Glomerular endothelial cell (primary cell): ENCODE measurements at places on chromosomes 3 and 15. TPM values are rescaled to one million over a fixed set of nuclear protein-coding genes. Genes with fewer than 3 reads are reported as not detected.

DNA sequence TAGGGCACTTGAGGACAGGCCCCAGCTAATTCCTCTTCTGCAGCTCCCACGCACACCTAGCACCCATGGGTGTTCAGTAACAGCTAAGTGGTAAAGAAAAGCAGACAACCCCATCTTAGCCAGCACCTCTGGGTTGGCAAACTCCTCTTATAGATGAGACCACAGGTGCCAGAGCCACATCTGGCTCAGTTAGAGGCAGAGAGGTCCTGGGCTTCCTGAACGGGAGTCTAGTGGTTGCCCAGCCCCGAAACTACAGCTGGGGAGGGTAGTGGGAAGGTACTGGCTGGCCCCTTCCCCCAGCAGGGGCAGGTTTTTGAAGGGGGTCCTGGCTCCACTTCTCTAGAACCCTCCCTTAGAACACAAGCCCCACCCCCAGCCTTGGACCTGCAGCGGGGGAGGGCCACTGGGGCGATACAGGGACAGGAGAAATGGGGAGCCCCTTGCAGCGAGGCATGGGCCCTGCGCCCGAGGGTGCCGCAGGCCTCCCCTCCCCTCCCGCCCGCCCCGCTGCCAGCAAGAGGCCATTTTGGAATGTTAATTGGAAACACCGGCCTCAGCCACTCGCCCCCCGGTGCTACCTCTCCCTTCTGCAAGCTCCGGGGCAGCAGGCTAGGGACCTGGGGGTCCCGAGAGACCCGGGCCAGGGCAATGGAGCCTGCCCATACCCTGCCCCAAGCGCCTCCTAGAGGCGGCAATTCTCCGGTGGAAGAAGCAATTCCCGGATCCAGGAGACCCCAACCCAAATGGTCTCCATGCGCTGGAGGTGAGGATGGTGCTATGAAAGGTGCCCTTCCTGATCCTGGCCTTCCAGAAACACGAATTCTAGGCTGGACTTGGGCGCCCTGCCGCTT is 1.5 kb downstream of the DUSP7 start:
- DNase-seq = no peak

DNA sequence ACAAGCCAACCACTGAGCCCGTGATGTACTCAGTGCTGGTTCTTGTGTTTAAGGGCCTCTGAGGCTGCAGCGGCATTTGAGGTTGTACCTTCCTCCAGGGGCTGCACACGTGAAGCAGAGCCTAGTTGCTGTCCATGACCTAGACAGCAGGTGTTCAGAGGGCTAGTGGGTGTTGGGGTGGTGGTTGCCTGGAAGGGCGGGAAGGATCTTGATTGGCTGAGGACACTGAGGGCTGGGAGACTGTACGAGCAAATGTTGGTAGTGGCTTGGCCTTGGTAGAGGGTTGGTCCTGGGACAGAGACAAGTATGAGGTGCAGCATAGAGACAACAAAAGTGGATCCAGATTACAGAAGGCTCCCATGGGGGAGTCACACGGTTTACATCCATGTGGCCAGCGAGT is 17.0 kb upstream of the HES1 start:
- DNase-seq = no peak

XIRP1 gene
- total RNA-seq = not detected in 2 replicates

ARPP21 gene
- total RNA-seq = not detected in 2 replicates
